Renal pelvis (tissue), 12 donors: ENCODE measurements at places on chromosomes 7 and 10. TPM values are rescaled to one million over a fixed set of nuclear protein-coding genes. Genes with fewer than 3 reads are reported as not detected.
A peak's percentile ranks its signal among the peaks of the same experiment; 100 is the strongest.

The DBF4 gene
- 16.1 TPM for polyA plus RNA-seq

- no peak for DNase-seq
Measured at GRCh38 chr7:122315507-122316466, 11.2 kb upstream of the FEZF1 start.

The ACBD7 gene
- polyA plus RNA-seq: 6.0 TPM

The PKD2L1 gene
- 0.11 TPM for polyA plus RNA-seq

GRCh38 chr10:11260170-11260569 is 242.5 kb downstream of the CELF2 start:
- no peak for DNase-seq

The CCDC172 gene
- not detected for polyA plus RNA-seq

DNA sequence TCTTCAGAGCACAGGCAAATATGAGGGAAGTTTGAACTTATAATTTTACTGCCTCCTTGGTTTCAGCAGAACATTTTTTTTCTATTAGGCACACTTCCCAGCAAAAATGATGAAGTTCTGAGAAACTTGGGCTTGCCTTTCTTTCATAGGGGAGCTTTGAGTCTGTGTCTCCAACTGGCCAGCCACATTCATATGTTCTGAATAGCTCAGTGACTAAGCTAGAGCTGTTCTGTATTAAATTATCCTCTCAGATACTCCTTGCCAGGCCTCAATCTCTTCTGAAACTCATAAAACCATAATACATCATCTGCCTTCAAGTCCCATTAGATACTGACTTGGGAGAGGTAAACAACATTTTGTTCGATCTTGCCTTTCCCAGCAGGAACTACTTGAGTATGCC is 476.5 kb downstream of the GPAM start:
- no peak for DNase-seq

- no peak for DNase-seq
Measured at GRCh38 chr10:73405556-73405955, 8.3 kb downstream of the ANXA7 start.

- no peak for DNase-seq
Measured at GRCh38 chr10:125795637-125796190, 20.1 kb upstream of the MMP21 start.

The PLXDC2 gene
- polyA plus RNA-seq: 28.1 TPM

DNA sequence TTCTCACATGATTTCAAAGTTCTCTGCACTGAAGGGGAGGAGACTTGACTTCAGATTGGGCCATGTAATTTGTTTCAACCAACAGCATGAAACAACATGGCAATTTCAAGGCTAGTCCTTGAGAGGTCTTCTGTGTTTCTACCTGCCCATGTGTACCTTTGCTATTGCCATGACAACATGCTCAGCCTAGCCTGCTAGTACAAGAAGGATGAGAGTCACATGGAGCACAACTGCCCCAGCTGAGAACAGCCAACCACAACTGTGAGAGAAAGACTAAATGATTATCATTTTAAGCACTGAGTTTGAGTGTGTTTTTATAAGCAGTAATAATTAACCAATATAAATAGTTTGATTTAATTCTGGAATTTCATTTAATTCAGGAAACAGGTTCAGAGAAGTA is 41.9 kb downstream of the ANKMY2 start:
- no peak for DNase-seq

DNA sequence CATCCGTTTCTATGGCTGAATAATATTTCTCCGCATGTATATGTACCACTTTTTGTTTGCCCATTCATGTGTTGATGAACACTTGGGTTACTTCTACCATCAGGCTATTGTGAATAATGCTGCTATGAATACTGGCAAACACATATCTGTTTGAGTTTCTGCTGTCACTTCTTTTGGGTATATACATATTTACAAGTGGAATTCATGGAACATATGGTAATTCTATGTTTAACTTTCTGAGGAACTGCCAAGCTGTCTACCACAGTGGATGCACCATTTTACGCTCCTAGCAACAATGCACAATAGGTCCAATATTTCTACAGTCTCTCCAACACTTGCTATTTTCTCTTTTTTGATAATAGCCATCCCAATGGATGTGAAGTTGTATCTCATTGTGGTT is 5.5 kb upstream of the ZNF488 start:
- DNase-seq: no peak

- DNase-seq: no peak
Measured at GRCh38 chr7:101861218-101861775, 43.9 kb downstream of the CUX1 start.

DNA sequence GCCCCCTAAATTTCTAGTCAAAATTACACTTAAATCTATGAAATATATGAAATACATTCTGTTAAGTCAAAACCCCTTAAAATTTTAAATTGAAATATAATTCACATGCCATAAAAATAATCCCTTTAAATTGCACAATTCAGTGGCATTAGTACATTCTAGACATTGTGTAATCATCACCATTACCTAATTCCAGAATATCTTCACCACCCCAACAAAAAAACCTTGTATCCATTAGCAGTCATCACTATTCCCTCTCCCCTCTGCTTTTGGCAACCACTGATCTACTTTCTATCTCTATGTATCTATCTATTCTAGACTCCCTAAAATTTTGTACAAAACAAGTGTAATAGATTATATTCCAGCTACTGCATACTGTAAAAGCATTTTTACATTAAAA is 261.2 kb downstream of the GLI3 start:
- no peak for DNase-seq

The C10orf53 gene
- polyA plus RNA-seq: not detected

DNA sequence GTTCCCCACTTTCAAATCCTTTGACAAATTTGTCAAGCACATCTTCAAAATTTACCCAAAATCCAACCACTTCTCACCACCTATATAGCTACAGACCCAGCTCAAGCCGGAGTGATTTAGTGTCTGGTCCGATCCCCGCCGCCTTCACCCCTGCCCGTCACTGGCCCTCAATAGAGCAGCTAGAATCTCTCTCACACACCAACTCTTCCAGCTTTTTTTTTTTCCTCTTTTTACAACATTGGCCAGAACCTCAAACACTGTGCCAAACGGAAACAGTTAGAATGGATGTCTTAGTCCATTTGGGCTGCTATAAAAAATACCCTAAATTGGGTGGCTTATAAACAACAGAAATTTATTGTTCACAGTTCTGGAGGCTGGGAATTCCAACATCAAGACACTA is 41.1 kb upstream of the TMEM72 start:
- no peak for DNase-seq

The ADK gene
- 28.2 TPM for polyA plus RNA-seq

The NAPEPLD gene
- polyA plus RNA-seq: 28.7 TPM

GRCh38 chr10:63115732-63116383 is 17.3 kb upstream of the NRBF2 start:
- peak; percentile 45 for DNase-seq
